CD4-positive, alpha-beta T cell treated with Interleukin-6 for 4 hours (primary cell): ENCODE measurements at places on chromosomes 5 and 9.
A peak's percentile ranks its signal among the peaks of the same experiment; 100 is the strongest.

GRCh38 chr5:150503977-150504620 lies 3.8 kb upstream of the NDST1 start:
- DNase-seq: no peak

- DNase-seq: no peak
Observed at GRCh38 chr5:3312299-3312698, 283.3 kb upstream of the IRX1 start.

DNA sequence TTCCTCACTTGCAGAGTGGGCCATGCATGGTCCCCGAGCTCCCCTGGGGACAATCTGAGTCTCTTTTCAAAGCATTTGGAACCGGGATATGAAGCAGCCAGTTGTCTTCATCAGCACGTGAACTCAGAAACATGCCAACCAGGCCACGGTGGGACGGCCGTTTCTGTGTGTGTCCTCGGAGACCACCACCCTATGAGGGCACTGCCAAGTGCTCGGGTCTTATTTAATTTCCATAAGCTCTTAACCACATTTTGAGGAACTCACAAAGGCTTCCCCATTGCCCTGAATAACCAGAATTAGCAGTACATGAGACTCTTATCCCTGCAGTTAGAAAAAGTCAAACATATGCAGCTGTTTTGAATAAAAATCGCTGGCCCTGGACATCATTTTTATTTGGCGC lies 60.1 kb downstream of the OTULIN start:
- no peak for DNase-seq

DNA sequence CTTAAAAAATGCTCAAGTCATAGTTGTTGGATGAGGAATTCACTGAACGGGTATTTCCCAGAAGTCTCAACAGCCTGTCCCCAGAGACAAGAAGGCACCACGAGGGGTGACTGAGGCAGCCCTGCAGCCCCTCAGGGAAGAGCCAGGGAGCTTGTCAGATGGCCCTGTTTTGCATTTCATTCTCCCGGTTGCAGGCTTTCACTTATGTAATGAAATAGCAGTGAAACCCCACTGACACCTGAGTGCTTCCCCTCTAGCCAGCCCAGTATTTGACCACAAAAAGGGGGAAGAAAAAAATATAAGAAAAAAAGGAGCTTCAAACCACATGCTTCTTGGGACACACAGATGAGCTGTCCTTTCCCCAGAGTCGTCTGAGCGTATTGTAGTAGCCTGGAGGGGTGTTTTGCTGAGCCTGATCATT lies 75.3 kb upstream of the IL12B start:
- DNase-seq: no peak

- DNase-seq: no peak
Observed at GRCh38 chr5:9046756-9047481, 499.0 kb downstream of the SEMA5A start.

- DNase-seq: no peak
Observed at GRCh38 chr5:93150311-93151012, 430.6 kb downstream of the NR2F1-AS1 start.

DNA sequence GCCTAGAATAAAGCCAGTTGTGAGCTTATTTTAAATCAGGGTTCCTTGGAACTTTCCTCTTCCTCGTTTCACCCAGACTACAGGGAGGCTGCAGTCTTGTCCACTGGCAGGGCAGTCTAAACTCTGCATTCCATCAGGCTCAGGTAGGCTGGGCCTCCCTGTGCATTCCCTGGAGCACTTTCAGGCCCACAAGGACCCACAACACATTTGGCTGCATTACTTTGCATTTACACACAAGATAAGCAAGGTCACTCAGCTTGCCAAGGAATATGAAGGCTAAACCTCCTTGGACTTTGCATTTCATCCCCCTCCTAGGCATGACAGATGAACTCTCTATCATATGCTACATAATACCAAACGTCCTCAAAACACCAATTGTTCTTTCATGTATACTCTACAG lies 104.2 kb downstream of the MARCHF3 start:
- no peak for DNase-seq

DNA sequence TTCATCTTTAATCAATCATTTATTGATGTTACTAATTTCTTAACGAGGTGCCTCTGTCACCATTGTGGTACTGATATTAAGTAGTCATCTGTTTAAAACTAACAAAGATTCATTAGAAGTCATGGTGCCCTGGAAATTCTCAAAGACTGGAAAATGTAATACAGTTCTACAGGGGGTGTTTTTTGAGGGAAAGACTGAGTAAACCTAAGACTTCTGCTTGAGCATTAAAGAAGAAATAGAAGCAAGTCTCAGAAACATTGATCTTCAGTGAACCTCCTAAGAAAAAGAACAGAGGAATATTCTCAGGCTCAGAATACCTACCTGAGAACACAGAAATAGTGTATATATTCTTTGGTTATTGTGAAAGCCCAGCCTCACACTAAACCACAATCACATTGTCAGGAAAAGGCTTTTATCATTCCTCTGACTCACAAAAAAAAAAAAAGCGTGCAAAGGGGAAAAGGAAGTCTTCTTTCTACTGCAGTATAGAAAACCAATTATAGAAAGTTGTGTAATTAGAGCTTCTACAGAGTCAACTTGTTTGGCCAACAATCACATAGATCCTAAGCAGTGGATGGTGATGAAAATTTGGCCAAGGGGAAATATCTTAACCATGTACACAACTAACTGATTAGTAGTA lies 60.8 kb downstream of the HINT1 start:
- no peak for DNase-seq

DNA sequence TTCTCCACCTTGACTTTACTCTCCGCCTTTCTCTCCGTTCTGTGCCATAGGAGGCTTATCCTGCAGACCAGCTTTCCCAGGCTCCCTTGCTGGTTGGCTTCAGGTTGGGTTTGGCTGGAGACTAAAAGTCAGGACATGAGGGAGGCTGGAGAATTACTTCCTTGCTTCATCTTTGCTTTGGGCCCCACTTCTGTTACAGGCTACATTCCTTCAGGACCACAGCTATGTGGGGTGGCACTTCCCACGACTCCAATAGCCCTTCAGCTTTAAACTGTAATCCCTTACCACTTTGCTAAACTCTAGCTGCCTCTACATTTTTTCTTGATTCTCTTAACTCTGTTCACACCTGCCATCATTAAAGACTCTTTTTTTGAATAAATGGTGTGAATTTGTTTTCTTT lies 186.7 kb upstream of the NR4A3 start:
- DNase-seq: no peak

DNA sequence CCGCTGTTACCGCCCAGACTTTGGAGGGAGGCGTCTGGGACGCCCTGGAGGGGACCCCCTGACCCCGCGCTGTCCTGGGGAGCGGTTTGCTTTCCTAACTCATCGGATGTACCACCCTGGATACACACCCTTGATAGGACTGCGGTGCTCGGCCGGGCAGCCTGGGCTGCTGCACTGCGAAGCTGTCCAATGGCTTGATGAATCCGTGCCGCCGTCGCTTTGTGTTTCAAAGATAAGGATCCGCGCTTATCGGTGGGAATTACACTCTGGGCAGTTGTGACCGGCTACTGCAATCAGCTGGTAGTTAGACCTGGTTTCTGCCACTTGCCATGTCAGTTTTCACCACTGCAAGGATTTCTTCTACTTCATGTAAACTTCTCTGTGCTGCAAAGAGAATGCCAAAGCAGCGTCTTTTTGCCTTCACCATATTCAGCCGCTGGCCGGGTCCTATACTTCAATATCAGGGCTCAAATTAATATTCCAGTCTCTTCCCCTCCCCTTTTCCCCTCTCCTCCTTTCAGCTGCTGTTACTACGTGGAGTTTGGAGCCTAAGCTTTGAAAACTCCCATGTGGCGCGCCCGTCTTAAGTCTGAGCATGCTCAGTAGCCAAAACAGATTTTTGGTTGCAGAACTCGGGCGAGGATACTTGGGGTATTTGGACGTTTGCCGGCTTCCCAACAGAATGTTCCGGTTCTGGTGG lies 727 bp downstream of the SMAD5 start:
- DNase-seq: peak; percentile 24

DNA sequence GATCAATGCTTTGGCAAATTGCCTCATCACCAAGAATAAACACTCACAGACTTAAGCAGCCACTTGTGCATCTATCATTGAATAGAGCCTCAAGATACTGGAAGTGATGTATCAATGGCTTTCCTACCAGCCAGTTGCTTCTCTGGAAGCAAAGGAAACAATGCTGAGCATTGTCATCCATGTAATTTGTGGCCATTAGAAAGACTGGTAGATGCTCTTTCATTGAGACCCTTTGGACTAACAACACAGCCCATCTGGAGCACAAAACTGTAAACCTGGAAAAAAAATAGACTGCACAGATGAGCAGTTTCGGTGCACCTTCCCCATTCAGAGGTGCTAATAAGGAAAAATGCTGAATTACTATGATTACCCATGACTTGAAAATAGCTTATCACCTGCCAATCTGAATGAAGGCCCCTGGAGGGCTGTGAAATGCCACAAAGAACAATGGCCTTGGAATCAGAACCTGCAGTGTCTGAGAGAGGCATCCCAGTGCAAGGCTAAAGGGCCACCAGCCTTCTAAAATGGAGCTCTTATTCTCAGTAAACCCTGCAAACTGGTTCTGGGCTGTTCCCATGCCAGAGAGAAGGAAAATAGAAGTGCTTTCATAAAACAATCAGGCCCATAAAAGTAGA lies 127.5 kb downstream of the RFK start:
- DNase-seq: no peak

DNA sequence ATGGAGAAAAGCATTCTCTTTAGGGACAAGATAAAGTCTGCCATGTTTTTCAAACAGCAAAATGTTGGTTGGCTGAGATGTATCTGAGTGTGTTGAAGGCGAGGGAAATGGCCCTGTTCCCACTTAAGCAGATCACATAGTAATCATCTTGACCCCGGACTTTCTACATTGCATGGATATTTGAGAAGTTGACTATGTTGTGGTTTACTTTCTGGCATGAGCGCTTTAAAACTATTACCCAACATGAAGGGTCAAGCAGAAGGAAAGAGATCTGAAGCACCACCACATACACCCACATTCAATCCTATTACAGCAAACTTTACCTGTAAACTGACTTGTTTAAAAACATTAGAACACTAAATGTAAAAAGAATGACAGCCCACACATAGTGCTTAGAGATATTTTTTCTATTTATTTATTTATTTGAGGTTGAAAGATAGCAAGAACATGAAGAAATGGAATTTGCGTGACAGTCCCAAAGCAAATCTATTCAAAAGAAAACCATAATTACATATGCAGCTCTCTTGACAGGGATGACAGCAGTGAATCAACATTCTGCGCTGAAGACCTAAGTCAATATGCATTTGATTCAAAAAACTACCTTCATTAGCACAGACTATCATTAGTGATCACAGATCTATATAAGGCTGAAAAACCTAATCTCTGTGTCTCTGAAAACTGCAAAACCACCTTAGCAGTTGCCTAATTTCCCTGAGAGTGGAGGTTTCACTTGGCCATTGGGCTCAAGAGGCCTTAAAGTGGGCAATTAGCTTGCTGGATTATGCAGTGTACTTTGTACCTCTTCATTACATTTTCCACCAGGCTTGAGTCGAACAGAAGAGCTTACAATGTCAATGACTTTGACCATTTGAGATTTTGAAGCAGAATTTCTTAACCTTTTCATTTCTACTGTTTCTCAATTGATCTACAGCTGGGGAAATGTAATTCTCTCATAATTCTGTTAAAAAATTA lies 195.0 kb downstream of the PDE4D start:
- DNase-seq: no peak

- no peak for DNase-seq
Observed at GRCh38 chr5:117943541-117943940, 1044.8 kb downstream of the DTWD2 start.

DNA sequence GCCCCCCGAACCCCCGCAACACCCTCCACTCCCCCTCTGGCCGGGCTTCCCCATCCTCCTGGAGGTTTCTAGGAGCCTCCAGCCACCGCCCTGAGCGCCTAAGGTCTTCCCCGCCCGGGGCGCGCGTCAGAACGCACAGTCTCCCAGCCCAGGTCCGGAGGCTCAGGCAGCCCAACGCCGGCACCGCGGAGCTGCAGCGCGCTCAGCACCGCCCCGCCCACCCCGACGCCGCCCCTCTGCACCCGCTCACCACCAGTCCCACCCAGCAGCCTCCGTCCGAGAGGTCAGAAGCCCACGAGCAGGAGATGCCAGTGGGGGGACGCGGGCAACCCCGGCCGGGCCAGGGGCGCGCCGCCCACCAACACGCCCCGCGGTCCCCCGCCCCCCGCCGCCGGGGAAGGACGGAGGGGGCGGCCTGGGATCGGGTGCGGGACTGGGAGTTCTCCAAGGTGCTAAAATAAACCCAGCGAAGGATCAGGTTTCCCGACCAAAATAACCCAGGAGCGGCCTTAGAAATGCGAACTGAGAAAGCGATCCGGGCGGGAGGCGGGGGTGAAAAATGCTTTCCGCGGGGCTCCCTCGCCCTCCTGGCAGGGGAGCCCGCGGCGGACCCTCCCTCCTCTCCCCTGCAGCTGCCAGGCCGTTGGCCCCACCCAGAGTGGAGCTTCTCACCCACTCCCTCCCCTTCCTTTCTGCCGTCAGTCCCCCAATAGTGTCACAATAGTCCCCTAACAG lies 6.5 kb upstream of the FAM78A start:
- DNase-seq: peak; percentile 33

- DNase-seq: no peak
Observed at GRCh38 chr9:100286257-100286656, 66.5 kb downstream of the TEX10 start.

- no peak for DNase-seq
Observed at GRCh38 chr9:18012170-18012569, 433.3 kb downstream of the SH3GL2 start.

- no peak for DNase-seq
Observed at GRCh38 chr9:87644659-87645058, 81.3 kb upstream of the CTSL start.

DNA sequence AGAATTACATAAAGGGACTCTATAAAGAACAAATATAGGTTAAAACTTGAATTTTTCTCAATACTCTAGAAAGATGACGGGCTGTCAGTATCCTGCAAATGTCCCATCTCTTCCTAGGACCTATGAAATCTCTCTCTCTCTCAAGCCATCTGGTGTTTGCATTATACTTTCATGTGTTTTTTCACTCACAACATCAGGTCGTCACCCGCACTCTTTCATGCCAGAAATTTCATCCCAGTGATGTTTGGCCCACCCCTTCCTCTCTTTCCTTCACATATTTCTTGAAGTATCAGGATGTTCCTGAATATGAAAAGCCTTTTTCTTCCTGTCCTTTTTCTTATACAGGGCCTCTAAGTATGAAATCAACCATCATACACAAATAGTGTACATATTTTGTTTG lies 63.3 kb upstream of the GAS1 start:
- DNase-seq: no peak

GRCh38 chr5:756171-756570 lies 28.4 kb downstream of the ZDHHC11B start:
- DNase-seq: no peak

DNA sequence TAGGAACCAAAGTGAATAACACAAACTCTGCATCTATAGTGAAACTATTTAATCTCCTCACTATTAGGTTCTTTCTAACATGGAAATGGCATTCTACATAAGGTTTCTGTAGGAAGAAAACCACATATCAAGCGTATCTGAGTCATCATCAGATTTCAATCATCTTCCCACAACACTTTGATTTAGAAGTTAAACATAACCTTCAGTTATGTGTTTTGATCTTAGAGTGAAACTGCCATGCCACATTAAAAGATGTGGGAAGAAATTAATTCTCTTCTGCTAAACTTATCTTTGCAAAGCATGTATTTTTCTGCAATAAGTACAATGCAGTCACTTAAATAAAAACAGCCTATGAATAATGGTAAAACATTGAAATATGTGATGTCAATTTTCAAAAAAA lies 55.0 kb downstream of the MEF2C start:
- DNase-seq: no peak
